ENCODE measurements at places on chromosomes 5 and 9.
A peak's percentile ranks its signal among the peaks of the same experiment; 100 is the strongest.

GRCh38 chr9:135797507-135798262 lies 95.7 kb downstream of the KCNT1 start:
- peaks cover 3% of the 10 kb centered on the region for H3K4me1 ChIP-seq
- H3K27me3 ChIP-seq = no peaks in the 10 kb centered on the region
- no peak overlapping the region for H3K4me3 ChIP-seq
- peak; percentile 64 for DNase-seq
- no peak overlapping the region for H3K27ac ChIP-seq
- H3K36me3 ChIP-seq = no peaks in the 10 kb centered on the region

DNA sequence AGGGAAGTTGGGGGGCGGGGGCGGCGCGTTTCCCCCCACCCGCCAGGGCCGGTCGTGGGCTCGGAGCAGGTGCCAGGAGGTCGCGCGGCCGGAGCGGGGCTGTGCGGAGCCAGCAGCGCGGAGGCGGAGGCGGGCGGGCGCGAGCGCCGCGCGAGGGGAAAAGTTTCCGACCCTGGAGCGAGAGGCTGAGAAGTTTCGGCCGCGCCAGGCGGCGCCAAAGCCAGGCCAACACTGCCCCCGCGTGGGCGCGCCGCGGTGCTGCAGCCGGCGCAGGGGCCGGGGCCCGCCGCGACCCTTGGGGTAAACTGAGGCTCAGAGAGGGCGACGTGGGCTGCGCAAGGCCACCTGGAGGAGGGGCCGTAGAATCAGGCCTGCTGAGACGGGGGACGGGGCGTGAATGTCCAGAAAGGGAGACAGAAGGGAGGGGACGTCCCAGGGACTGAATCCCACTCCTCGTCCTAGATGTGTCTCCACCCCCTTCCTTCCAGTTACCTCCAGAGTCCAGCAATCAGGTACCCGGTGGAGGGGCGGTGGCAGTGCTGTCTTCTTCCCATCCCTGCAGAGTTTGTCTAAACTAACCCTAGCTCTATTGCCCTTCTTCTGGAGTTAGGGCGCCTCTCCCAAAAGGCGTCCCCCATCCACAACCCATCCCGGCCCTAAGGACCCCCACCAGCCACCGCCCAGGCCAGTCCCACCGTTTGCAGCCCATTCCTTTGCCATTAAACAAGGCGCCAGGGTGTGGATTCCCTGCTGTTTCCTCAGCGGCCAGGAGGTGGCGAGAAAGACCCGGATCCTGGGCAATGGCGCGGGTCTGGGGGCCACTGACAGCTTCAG lies 10.2 kb downstream of the C9orf50 start:
- DNase-seq = peak; percentile 84
- H3K4me1 ChIP-seq = peaks cover 31% of the 10 kb centered on the region
- no peaks in the 10 kb centered on the region for H3K36me3 ChIP-seq
- peak overlapping the region; percentile 54 for H3K27ac ChIP-seq
- H3K4me3 ChIP-seq = peak overlapping the region; percentile 69

DNA sequence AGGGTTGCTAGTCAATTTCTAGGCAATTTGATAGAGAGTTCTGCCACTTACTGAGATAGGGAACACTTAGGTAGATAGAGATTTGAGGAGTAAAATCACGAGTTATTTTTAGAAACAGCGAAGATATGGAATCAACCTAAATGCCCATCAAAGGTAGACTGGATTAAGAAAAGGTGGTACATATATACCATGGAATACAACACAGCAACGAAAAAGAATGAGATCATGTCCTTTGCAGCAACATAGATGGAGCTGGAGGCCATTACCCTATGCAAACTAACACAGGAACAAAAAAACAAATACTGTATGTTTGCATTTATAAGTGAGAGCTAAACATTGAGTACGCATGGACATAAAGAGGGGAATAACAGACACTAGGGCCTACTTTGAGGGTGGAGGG lies 9.7 kb downstream of the ELL2 start:
- DNase-seq = no peak
- no peaks in the 10 kb centered on the region for H3K27me3 ChIP-seq
- H3K4me1 ChIP-seq = peaks cover 33% of the 10 kb centered on the region
- no peak overlapping the region for H3K4me3 ChIP-seq
- peaks cover 14% of the 10 kb centered on the region for H3K36me3 ChIP-seq
- H3K27ac ChIP-seq = no peak overlapping the region

- no peak overlapping the region for H3K27ac ChIP-seq
- H3K27me3 ChIP-seq = no peaks in the 10 kb centered on the region
- no peak for DNase-seq
- no peaks in the 10 kb centered on the region for H3K36me3 ChIP-seq
Measured at GRCh38 chr5:146799231-146799630, 79.3 kb downstream of the PPP2R2B start.

DNA sequence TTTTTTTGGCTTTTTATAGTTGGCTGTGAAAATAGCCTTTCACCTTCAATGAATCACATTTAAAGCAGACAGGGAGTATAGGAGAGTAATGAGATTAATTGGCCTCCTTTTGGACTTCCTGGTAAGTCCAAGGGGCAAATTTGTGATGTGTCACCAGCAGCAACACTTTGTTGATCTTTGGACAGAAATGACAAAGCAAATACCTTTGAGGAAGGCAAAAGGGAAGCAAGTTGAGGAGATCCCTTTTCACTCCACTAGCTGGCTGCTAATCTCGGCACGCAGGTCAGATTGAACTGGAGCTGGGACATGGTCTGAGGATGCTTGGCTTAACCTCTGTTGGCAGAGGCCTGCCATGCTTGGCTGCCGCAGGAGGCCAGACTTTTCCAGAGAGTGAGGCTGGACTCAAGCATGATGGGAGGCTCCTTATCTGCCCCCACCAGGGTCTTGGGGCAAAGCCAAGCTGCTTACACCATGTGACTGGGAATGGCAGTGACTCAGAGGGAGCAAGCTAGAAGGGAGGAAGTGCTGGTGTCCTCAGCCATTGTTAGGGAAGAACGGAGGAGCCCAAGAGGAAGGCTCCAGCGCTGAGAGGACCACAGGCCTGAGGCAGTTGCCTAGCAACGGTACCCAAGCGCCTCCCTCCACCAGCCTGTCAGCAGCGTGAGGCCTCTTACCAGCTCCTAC lies 174.5 kb upstream of the MAP1B start:
- no peaks in the 10 kb centered on the region for H3K4me1 ChIP-seq
- no peak overlapping the region for H3K4me3 ChIP-seq
- no peak for DNase-seq

GRCh38 chr5:53114988-53115387 lies 5.4 kb upstream of the MOCS2 start:
- H3K27ac ChIP-seq = no peak overlapping the region
- H3K4me1 ChIP-seq = peaks cover 11% of the 10 kb centered on the region
- DNase-seq = no peak
- no peak overlapping the region for H3K4me3 ChIP-seq
- no peaks in the 10 kb centered on the region for H3K27me3 ChIP-seq
